Spinal cord (tissue), 10 donors: ENCODE measurements at places on chromosomes 13 and 19.
A peak's percentile ranks its signal among the peaks of the same experiment; 100 is the strongest.

- no peak overlapping the region for H3K27ac ChIP-seq
- H3K4me1 ChIP-seq = no peaks in the 10 kb centered on the region
- H3K27me3 ChIP-seq = no peaks in the 10 kb centered on the region
These were observed 117.1 kb downstream of the TSHZ3 start for GRCh38 chr19:31232180-31232579.

DNA sequence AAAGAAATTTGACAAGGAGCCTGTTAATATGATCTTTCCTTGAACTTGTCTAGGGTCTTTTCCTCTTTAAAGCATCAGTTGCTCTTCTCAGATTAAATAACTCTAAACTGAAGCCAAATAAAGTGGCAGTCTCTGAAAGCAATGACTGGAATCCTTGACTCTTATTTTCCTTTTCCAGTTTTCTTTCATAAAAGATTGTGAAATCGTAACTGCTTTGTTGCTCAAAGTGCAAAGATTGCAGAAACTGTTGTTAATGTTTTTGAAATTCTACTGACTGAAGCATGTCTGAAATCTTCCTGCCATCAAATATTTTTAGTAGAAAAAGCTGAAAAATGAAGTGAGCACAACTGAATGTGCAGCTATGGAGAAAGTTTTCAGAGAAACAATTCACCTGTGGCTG, 1.9 kb downstream of the NHLRC3 start:
- peaks cover 2% of the 10 kb centered on the region for H3K36me3 ChIP-seq
- peaks cover 5% of the 10 kb centered on the region for H3K4me1 ChIP-seq
- no peaks in the 10 kb centered on the region for H3K27me3 ChIP-seq
- no peak overlapping the region for H3K27ac ChIP-seq

GRCh38 chr13:44072536-44072935, 192.8 kb downstream of the LACC1 start:
- H3K4me3 ChIP-seq = no peak overlapping the region
- no peaks in the 10 kb centered on the region for H3K27me3 ChIP-seq
- no peak for DNase-seq

DNA sequence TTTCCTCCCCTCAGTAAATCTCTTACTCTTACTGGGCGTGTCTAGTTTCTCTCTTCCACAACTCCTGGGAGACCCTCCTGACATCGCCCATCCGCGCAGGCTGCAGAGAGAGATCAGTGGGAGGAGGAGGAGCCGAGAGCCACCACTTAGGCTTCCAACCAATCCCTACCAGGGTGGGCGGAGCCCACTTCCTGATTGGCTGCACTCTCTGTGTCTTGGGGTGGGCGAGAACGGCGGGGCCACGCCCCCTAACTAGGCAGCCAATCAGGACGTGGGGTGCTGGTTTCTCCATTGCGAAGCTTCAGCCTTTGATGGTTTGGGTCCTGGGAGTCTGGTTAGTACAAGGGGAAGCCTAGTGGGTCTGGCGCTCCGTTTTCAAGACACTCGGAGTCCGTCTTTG, at the start of gene PMIS2:
Gene PMIS2 (plus strand): TSS at position 326 of the 400 bp plus-strand sequence. CDS start 87 bp downstream, outside the sequence.
- no peaks in the 10 kb centered on the region for H3K4me1 ChIP-seq
- H3K27ac ChIP-seq = no peak within 1 kb of the TSS
- H3K36me3 ChIP-seq = no peaks in the 10 kb centered on the region
- no peaks in the 10 kb centered on the region for H3K27me3 ChIP-seq

- no peaks in the 10 kb centered on the region for H3K36me3 ChIP-seq
- peaks cover 24% of the 10 kb centered on the region for H3K27me3 ChIP-seq
- peak overlapping the region; percentile 81 for H3K27ac ChIP-seq
- H3K4me1 ChIP-seq = peaks cover 38% of the 10 kb centered on the region
- DNase-seq = peak; percentile 87
These were observed 629 bp upstream of the FGF9 start for GRCh38 chr13:21670006-21670882.

DNA sequence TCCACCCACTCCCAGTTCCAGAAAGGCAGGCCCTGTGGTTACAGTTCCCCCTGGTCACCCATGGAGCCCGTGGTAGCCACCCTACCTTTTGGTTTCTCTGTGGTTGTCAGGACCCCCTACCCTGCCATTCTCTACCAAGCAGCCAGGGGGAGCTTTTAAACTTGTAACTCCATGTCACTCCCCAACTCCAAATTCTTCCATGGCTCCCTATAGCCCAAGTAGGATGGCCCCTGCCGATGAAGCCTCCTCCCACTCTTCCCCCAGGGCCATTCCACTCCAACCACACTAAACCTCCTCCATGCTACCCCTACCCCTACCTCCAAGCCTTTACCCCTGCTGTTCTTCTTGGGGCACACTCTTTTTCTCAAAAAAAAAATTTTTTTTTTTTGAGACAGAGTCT, 2.2 kb downstream of the S1PR2 start:
- peaks cover 46% of the 10 kb centered on the region for H3K4me1 ChIP-seq
- peaks cover 14% of the 10 kb centered on the region for H3K36me3 ChIP-seq
- H3K27me3 ChIP-seq = no peaks in the 10 kb centered on the region
- no peak overlapping the region for H3K4me3 ChIP-seq
- DNase-seq = no peak

- no peaks in the 10 kb centered on the region for H3K4me1 ChIP-seq
- H3K36me3 ChIP-seq = no peaks in the 10 kb centered on the region
- DNase-seq = no peak
- no peak overlapping the region for H3K27ac ChIP-seq
These were observed 74.4 kb downstream of the SLITRK6 start for GRCh38 chr13:85724546-85725432.

GRCh38 chr19:16134510-16134909, 9.0 kb upstream of the HSH2D start:
- no peak overlapping the region for H3K27ac ChIP-seq
- H3K27me3 ChIP-seq = no peaks in the 10 kb centered on the region
- no peaks in the 10 kb centered on the region for H3K4me1 ChIP-seq
- DNase-seq = no peak
- peaks cover 54% of the 10 kb centered on the region for H3K36me3 ChIP-seq

DNA sequence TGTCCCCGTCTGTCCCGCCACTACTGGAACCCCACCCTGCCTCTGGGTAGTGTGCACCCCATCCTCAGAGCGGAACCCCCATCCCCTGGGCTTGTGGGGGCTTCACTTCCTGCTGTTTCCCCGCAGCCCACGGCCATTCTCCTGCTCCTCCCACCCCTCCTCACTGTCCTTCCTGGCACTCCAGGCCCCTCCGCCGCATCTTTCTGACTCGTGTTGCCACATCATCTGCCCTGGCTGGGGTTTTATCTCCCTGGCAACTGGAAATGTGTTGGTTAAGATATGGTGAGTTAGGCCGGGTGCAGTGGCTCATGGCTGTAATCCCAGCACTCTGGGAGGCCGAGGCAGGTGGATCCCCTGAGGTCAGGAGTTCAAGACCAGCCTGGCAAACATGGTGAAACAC, 37.3 kb downstream of the KDM4B start:
- no peak for DNase-seq
- H3K4me3 ChIP-seq = no peak overlapping the region
- H3K4me1 ChIP-seq = peaks cover 14% of the 10 kb centered on the region
- peaks cover 31% of the 10 kb centered on the region for H3K36me3 ChIP-seq
- no peak overlapping the region for H3K27ac ChIP-seq

DNA sequence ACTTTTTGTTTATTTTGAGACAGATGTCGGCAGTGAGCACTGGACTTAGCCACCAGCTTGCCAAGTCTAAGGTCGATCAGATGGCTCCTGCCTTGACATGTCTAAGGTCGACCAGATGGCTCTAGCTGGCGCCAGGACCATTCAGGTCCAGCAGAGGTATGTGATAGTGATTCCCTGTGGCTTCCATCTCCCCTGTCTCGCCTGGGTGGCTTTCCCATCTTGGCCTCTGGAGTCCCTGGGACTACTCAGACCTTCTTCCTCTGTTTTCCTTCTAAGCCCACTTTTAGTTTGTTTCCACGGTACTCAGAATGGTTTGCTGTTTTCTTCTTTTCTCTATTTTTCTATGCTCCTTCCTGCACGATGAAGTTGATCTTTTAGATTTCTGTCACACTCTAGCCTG, 1435.7 kb downstream of the UQCRFS1 start:
- no peak for DNase-seq
- H3K36me3 ChIP-seq = peaks cover 9% of the 10 kb centered on the region
- H3K4me1 ChIP-seq = no peaks in the 10 kb centered on the region
- H3K4me3 ChIP-seq = no peak overlapping the region
- H3K27ac ChIP-seq = no peak overlapping the region
- no peaks in the 10 kb centered on the region for H3K27me3 ChIP-seq

- H3K27me3 ChIP-seq = no peaks in the 10 kb centered on the region
- no peaks in the 10 kb centered on the region for H3K4me1 ChIP-seq
- H3K36me3 ChIP-seq = no peaks in the 10 kb centered on the region
- DNase-seq = no peak
- H3K4me3 ChIP-seq = no peak overlapping the region
- no peak overlapping the region for H3K27ac ChIP-seq
These were observed 40.5 kb upstream of the ITM2B start for GRCh38 chr13:48192411-48192935.

DNA sequence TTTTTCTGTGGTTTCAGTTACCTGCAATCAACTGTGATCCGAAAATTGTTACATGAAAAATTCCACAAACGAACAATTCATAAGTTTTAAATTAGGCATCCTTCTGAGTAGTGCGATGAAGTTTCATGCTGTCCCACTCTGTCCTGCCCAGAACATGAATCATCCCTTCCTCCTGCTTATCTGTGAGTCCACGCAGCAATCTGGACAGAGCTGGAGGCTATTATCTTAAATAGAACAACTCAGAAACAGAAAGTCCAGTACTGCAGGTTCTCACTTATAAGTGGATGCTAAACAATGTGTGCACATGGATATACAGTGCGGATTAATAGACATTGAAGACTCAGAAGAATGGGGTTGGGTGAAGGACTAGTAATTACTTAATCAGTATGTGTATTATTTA, 583.7 kb upstream of the SPRY2 start:
- H3K4me3 ChIP-seq = no peak overlapping the region
- no peaks in the 10 kb centered on the region for H3K27me3 ChIP-seq
- no peaks in the 10 kb centered on the region for H3K36me3 ChIP-seq
- H3K27ac ChIP-seq = no peak overlapping the region
- no peak for DNase-seq

- no peaks in the 10 kb centered on the region for H3K4me1 ChIP-seq
- H3K4me3 ChIP-seq = no peak overlapping the region
- no peaks in the 10 kb centered on the region for H3K36me3 ChIP-seq
These were observed 6.5 kb downstream of the MEIOSIN start for GRCh38 chr19:45739498-45740439.

- H3K27me3 ChIP-seq = no peaks in the 10 kb centered on the region
- no peak for DNase-seq
- no peaks in the 10 kb centered on the region for H3K36me3 ChIP-seq
- H3K4me3 ChIP-seq = no peak overlapping the region
- H3K4me1 ChIP-seq = peaks cover 2% of the 10 kb centered on the region
These were observed 137.5 kb downstream of the TNFRSF19 start for GRCh38 chr13:23707674-23708073.

- no peak for DNase-seq
- H3K27ac ChIP-seq = no peak overlapping the region
- H3K4me3 ChIP-seq = no peak overlapping the region
- H3K36me3 ChIP-seq = no peaks in the 10 kb centered on the region
- H3K4me1 ChIP-seq = peaks cover 4% of the 10 kb centered on the region
- no peaks in the 10 kb centered on the region for H3K27me3 ChIP-seq
These were observed 815.6 kb downstream of the UQCRFS1 start for GRCh38 chr19:28397306-28397705.

GRCh38 chr19:8611877-8612806, 1.6 kb upstream of the ADAMTS10 start:
- H3K4me3 ChIP-seq = no peak overlapping the region
- peaks cover 9% of the 10 kb centered on the region for H3K36me3 ChIP-seq
- H3K27ac ChIP-seq = peak overlapping the region; percentile 4
- H3K27me3 ChIP-seq = no peaks in the 10 kb centered on the region
- H3K4me1 ChIP-seq = peaks cover 21% of the 10 kb centered on the region
- DNase-seq = no peak

DNA sequence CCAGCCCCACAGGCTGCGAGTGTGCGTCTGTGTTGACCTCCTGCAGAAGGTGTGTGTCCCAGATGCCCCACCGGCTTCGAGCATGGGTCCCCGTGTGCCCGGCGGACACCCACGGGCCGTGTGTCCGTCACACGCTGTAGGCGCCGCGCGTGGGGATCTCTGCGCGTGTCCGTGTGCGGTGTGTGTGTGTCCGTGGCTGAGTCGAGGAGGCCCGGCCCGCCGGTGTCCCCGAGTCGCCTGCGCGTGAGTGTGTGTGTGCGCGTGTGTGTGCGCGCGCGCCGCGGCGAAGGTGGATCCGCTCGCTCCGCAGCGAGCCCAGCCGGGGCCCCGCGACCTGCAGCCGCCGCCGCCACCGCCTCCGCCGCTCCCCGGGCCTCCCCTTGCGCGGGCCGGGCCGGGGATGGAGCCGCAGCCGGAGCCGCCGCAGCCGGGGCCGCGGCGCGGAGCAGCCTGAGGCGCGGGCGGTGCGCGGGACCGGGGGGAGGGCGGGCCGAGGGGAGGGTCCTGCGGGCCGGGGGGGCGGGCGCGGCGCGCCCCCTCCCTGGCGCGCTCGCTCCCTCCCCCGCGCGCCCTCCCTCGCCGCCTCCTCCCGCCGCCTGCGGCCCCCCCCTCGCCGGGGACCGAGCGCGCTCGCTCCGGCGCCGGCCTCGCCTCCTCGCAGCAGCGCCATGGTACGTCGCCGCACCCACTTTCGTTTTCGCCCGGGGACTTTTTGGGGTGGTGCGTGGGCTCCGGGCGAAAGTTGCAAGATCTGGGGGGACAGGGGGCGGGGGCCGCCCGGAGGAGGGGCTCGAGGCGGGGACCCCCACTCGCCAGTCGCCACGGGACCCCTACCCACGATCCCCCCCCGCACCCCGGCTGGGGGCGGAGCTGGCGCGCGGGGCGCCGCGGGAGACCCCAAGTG, 7.1 kb upstream of the NFIC start:
- peaks cover 2% of the 10 kb centered on the region for H3K27me3 ChIP-seq
- peaks cover 40% of the 10 kb centered on the region for H3K4me1 ChIP-seq
- peak; percentile 88 for DNase-seq
- H3K4me3 ChIP-seq = peak overlapping the region; percentile 76
- peak overlapping the region; percentile 75 for H3K27ac ChIP-seq

- peaks cover 3% of the 10 kb centered on the region for H3K36me3 ChIP-seq
- H3K27me3 ChIP-seq = peaks cover 62% of the 10 kb centered on the region
- no peak overlapping the region for H3K27ac ChIP-seq
These were observed 6.7 kb downstream of the BCL3 start for GRCh38 chr19:44755219-44755618.

- H3K4me3 ChIP-seq = no peak overlapping the region
- H3K4me1 ChIP-seq = peaks cover 8% of the 10 kb centered on the region
- DNase-seq = no peak
- H3K27me3 ChIP-seq = no peaks in the 10 kb centered on the region
- peak overlapping the region; percentile 17 for H3K27ac ChIP-seq
- no peaks in the 10 kb centered on the region for H3K36me3 ChIP-seq
These were observed 77.0 kb upstream of the PEG3 start for GRCh38 chr19:56917529-56917928.
